ENCODE measurements at places on chromosomes 2 and 18. TPM values are rescaled to one million over a fixed set of nuclear protein-coding genes. Genes with fewer than 3 reads are reported as not detected.

GRCh38 chr2:88606371-88607030, 20.8 kb downstream of the EIF2AK3 start:
- H3K27me3 ChIP-seq: no peaks in the 10 kb centered on the region
- peaks cover 4% of the 10 kb centered on the region for H3K36me3 ChIP-seq
- no peak for DNase-seq
- H3K4me1 ChIP-seq: peaks cover 2% of the 10 kb centered on the region
- no peak overlapping the region for H3K27ac ChIP-seq

DNA sequence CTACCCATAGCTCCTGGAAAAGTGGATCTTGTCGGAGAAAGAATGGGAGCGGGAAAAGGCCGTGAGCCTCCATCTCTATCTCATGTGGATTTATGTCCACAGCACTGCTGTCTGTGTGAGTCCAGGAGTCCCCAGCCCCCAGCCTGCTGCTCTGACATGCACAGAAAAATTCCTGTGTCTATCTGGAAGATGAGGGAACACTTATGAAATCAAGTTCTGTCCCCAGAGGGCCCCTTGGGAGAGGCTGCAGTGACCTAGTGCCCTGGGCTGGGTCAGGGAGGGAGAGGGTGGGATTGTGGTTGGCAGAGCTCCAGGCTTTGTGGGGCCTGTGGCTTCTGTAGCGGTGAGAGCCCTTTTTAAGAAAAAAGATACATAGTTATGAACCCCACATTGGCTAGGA, 37.6 kb downstream of the HJURP start:
- DNase-seq: peak; percentile 34
- no peaks in the 10 kb centered on the region for H3K4me1 ChIP-seq
- H3K27me3 ChIP-seq: no peaks in the 10 kb centered on the region
- H3K36me3 ChIP-seq: no peaks in the 10 kb centered on the region
- no peak overlapping the region for H3K27ac ChIP-seq
- H3K4me3 ChIP-seq: no peak overlapping the region

GRCh38 chr2:102336502-102336945, 19.1 kb upstream of the IL18R1 start:
- H3K36me3 ChIP-seq: no peaks in the 10 kb centered on the region
- H3K4me1 ChIP-seq: no peaks in the 10 kb centered on the region
- H3K4me3 ChIP-seq: no peak overlapping the region
- DNase-seq: no peak
- H3K27me3 ChIP-seq: no peaks in the 10 kb centered on the region

- no peaks in the 10 kb centered on the region for H3K4me1 ChIP-seq
- no peak overlapping the region for H3K4me3 ChIP-seq
- no peak for DNase-seq
- no peaks in the 10 kb centered on the region for H3K27me3 ChIP-seq
These were observed 150.4 kb upstream of the ITGA4 start for GRCh38 chr2:181306785-181307184.

Gene REG3G
- 0.96 TPM for total RNA-seq

DNA sequence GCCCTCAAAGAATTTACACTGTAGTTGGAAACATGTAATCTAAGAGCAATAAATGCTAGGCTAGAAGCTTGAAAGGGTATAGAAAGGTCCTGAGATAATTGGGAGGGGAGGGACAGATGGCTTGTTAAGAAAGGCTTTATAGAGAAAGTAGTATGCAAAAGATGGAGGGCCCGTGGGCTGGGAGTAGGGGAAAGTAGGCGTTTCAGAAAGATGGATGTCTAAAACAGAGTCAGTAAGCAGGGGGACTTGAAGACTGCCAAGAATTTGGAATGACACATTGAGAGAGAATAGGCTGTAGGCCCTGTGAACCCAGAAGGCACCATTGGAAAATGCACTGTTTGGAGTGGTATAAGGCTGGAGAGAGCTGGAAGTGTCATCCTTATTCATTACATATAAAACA, 822 bp downstream of the PSMG2 start:
- no peak for DNase-seq
- no peaks in the 10 kb centered on the region for H3K36me3 ChIP-seq
- H3K27me3 ChIP-seq: no peaks in the 10 kb centered on the region
- peak overlapping the region; percentile 97 for H3K4me3 ChIP-seq

DNA sequence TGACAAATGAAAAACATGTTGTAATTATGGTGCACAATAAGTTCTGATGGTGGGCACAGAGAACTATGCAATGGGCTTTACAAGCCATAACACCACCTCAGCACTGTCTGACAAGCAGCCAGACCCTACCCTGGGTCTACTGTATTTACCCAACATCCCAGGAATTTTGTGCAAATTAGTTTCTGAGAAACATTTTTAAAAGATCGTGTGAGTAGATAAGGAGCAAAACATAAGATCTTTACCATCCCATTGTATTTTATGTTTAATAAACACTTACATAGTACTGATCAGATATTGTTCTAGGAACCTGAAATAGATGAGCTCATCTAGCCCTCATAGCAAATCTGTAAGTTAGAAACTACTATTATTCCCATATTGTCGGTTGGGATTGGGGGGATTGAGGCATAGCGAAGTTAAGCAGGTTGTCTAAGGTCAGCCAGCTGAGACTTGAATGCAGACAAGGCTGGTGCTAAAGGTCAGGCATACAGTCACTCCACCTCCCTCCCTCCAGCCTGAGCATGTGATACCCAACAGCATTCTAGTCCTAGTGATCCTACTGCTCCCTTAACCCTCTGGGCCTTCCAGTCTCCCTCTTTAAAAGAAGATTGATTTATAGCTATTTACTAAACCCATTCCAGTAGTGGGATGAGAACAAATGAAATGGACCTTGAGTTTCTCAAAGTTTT, 67.4 kb upstream of the STAM2 start:
- DNase-seq: no peak
- H3K4me3 ChIP-seq: no peak overlapping the region
- H3K27me3 ChIP-seq: no peaks in the 10 kb centered on the region
- H3K4me1 ChIP-seq: no peaks in the 10 kb centered on the region
- H3K27ac ChIP-seq: no peak overlapping the region

- DNase-seq: no peak
- no peaks in the 10 kb centered on the region for H3K27me3 ChIP-seq
- no peak overlapping the region for H3K4me3 ChIP-seq
- H3K27ac ChIP-seq: no peak overlapping the region
- no peaks in the 10 kb centered on the region for H3K4me1 ChIP-seq
These were observed 320.6 kb downstream of the ETAA1 start for GRCh38 chr2:67717692-67718091.

GRCh38 chr2:188628989-188629752, 337.5 kb downstream of the GULP1 start:
- no peaks in the 10 kb centered on the region for H3K4me1 ChIP-seq
- no peaks in the 10 kb centered on the region for H3K36me3 ChIP-seq
- H3K27me3 ChIP-seq: no peaks in the 10 kb centered on the region
- no peak for DNase-seq

Gene PROC
- not detected for total RNA-seq

DNA sequence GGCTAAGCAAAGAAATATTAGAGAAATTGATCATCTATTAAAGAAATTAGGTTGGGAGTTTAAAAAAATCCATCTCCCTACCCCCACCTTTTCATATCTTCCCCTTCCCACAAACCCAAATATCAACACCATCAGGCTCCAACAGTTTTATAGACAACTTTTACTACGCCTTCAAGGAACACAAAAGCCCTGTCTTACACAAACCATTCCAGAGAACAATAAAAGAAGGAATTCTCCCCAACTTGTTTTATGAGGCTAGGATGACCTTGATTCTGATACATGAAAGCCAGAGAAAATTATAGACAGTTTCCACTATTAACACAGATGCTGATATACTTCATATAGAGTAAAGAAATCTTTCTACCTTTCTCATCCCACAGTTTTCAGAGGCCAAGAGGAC, 211.6 kb downstream of the OSR1 start:
- no peak overlapping the region for H3K4me3 ChIP-seq
- H3K27ac ChIP-seq: no peak overlapping the region
- H3K4me1 ChIP-seq: no peaks in the 10 kb centered on the region
- H3K27me3 ChIP-seq: no peaks in the 10 kb centered on the region

DNA sequence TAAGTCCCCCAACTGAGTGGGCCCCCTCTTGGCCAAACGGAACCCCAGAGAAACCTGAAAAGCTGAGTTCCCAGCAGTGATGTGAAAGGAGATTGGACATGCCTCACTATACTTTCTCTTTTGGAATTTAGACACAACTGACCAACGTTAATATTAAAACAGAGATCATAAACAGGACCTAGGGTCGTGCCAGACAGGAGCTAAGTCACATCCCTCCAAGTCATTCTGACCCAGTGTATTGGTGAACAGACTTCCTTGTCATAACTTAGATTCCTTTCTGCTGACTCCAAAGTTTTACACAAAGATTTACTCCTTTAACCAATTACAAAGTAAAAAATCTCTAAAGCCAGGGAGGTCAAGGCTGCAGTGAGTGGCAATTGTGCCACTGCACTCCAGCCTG, 46.9 kb downstream of the UXS1 start:
- H3K27ac ChIP-seq: no peak overlapping the region
- no peaks in the 10 kb centered on the region for H3K4me1 ChIP-seq
- DNase-seq: no peak
- H3K36me3 ChIP-seq: no peaks in the 10 kb centered on the region
